ENCODE measurements at places on chromosomes 6 and 20.

- no peak for DNase-seq
These were observed 14.8 kb upstream of the CEP162 start for GRCh38 chr6:84242265-84242664.

DNA sequence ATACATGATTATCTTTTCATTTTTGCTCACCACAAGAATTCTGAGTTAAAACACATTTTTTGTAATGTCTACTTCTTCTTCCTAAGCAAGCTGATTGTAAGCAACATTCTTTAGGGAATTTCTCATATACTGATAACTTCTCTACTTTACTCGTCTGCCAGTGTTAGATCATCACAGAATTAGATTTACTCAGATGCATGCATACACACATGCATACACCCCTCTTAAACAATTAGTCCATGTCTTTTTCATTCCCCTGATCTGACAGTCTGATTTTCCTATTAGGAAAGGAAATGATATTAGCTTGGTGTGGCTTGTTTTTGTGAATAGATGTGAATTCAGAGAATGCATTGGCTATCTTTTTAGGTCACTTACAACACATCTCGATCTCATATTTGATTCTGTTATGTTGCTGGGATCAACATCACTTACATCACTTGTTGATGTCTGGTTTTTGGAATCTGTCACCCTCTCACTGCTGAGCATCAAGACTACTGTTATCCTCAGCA, 91.4 kb downstream of the FIG4 start:
- DNase-seq, result no peak

- DNase-seq, result peak; percentile 44
These were observed 26.2 kb downstream of the CYP39A1 start for GRCh38 chr6:46626228-46626909.

DNA sequence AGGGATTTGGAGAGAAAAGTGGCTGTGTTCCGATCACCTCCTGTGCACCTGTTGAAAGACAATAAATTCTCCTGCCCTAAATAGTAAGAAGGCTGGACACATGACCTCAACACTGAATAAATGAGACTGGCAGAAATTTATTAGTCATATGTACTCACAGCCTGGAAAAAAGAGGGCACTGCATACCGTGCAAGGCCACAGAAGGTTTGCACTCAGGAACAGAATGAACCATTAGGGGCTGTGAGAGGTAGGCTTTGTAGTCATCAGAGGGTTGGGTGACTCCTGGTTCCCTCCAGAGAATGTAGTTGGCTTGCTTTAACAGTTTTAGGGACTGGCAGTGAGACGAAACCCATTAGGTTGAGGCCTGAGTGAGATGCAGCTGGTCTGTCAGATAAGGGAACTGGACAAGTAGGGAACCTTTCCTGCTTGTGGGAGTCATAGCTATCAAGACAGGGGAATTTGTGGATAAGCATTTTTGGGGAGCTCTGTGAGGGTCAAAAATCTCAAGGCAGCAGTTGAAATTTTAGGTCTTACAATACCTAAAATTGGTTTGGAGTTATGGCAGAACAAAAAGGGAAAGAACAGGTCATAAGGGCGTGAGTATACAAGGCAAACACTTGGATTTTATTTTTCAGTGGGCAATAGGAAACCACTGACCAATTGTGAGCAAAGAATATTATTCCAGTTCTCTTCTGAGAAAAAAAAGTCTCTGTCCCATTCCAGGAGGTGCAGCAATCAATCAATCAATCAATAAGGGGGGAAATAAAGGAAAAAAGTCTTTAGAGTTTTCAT, 67.9 kb upstream of the BTN3A2 start:
- DNase-seq, result peak; percentile 74

DNA sequence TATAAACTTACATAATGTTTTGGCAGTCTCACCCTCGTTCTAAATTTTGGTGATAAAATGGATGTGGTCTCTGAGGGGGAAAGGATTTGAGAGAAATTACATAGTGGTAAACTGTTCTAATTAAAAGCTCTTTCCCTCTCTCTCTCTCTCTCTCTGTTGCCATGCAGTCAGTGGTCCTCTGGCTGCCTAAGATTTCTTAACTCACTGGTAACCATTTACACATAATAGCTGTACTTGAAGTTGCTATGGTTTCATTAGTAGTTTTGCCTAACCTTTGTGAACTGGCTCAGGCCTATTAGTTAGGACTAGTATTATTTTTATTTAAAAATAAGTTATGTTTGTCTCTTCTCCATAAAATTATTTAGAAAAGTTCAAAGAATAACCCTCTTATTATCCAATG, 42.0 kb downstream of the MAPK14 start:
- peak; percentile 40 for DNase-seq

DNA sequence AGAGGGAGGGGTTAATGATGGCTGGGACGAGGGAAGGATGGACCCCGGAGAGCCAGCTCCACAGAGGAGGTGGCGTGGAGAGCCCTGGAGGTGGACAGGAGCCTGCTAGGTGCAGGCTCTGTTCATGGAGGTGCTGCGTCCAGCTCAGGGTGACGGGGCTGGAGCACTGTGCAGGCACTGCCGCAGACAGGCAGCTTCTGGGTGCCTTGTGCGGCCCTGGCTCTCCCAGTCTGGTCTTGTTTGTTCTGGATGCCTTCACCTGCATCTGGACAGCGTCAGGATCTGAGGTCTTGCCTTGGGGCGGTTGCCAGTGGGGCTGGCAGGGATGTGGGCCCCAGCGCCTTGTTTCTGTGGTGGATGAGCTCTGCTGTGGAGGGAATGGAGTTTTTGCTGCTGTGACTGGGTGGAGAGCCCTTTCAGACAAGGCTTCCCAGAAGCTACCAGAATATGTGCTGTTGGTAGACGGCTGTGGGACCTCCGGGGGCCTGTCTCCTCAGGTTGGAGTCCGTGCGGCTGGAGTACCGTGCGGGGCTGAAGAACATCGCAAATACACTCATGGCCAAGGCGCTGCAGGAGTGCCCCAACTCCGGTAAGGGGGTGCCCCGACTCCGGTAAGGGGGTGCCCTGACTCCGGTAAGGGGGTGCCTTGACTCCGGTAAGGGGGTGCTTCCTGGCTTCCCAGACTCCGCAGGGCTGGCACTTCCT, 7.8 kb upstream of the C20orf204 start:
- DNase-seq, result no peak

DNA sequence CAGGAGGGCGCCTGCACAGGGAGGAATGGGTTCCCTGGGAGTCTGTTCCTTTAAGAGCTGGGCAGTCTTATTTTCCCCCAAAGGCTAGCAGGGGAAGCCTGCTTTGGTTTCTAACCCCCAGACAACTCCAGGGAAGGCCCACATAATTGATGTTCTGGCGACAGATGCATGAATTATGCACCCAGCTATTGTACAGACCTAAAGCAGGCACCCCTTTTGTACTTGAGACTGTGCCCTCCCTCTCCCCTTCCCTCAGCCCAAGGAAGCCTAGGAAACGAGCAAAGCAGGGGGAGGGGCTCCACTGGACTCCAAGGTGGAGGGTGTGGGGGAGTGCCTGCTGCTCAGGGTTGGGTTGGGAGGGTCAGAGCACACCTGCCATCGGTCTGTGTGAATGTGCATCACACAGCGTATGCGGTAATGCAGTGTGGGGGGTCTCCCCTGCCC, 102.1 kb downstream of the KCNB1 start:
- DNase-seq, result no peak

DNA sequence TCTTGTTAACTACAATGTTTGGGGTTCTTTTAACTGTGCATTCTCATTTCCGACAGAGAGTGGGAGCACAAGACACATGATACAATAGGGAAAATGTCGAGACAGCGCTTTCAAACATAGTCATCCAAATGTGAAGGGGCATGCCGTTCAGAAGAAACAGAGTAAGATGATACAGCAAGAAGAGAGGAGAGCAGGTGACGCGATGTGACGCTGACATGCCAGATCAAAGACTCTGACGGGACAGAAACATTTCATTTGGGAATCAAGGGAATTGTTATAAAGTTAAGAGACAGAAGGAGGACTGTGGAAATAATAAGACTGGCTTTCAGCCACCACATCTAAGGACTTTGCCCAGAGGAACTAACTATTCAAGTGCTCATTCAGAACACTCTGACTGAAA, 117.4 kb downstream of the FAXC start:
- no peak for DNase-seq

DNA sequence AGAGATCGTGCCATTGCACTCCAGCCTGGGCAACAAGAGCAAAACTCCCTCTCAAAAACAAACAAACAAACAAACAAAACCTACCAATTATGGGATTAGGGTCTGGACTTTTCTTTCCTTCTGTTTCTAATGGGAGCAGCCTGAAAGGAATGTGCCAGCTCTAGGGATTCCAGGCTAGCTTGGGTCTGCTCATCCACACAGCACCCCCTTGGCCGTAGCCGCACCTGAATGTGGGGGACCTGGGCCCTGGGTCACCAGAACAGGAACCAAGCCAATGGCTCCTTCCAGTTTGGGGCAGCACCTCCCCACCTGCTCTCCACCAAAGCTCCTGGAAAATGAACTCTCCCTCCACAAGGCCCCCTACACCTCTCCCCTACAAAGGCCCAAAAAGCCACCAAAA, 6.7 kb downstream of the CTSZ start:
- DNase-seq, result no peak

DNA sequence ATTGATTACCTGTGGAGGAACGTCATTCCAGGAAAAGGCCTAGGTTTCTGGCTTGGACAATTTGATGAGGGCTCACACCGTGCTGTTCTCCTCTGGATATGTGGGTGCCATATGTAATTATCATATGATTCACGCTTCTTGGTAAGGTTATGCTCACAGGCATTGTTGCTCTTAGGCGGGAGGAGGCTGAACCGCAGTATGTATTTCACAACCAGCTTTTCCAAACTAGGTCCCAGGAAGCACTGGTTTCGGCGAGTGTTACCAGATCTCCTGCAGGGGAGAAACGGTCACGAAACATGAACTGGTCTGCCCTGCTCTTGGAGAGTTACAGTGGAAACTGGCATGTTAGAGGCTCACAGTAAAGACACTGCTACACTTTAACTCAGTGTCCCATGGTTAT, 793 bp upstream of the FAM50B start:
- DNase-seq, result peak; percentile 21

- DNase-seq, result no peak
These were observed 127.5 kb upstream of the SCGN start for GRCh38 chr6:25524542-25524941.

DNA sequence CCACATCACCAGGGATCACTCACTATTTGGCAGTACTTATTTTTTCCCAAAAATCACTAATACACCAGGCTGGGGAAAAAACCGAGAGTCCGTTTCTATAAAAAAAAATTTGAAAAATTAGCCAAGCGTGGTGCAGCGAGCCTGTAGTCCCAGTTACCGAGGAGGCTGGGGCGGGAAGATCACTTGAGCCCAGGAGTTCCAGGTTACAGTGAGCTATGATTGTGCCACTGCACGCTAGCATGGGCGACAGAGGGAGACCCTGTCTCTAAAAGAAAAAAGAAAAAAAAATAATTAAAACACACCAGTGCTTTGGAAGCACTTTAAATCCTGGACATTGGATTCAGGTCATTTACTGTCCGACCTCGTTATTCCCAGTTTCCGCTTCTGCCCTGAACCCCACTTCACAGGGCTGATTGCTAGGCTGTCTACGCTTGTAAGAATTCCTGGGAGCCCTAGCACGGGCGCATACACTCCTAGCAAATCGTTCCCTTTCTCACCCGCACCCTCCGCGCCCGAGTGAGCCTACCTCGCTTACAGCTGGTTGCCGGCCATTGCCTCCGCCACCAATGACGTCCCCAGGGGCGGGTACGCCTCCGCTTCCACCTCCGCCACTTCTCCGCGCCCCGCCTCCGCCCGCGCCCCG, at the start of gene TPMT:
TPMT (minus strand) TSS at position 571 of the 643 bp plus-strand sequence. CDS start 5,950 bp downstream, outside the sequence.
- no peak for DNase-seq

GRCh38 chr6:49980898-49981297, 11.5 kb upstream of the DEFB113 start:
- peak; percentile 55 for DNase-seq

GRCh38 chr20:18986146-18986830, 172.7 kb downstream of the SCP2D1 start:
- DNase-seq, result no peak

DNA sequence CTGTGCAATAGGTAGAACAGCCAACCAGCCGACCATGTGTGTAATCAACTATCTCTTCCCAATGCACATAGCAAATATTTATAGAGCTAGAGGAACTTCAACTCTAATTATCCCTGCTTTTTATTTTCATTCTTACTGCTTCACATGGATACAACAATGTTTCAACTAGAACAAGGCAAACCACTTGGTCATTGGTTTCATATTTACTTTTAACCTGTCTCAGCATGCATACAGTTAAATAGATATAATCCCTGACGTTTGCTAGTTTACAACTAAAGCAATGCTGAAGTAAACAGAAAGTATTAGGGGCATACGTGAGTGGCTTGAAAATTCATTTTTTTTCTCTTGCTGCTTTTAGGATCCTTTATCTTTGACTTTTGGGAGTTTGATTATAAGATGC, 318.5 kb upstream of the MAP3K7 start:
- no peak for DNase-seq

DNA sequence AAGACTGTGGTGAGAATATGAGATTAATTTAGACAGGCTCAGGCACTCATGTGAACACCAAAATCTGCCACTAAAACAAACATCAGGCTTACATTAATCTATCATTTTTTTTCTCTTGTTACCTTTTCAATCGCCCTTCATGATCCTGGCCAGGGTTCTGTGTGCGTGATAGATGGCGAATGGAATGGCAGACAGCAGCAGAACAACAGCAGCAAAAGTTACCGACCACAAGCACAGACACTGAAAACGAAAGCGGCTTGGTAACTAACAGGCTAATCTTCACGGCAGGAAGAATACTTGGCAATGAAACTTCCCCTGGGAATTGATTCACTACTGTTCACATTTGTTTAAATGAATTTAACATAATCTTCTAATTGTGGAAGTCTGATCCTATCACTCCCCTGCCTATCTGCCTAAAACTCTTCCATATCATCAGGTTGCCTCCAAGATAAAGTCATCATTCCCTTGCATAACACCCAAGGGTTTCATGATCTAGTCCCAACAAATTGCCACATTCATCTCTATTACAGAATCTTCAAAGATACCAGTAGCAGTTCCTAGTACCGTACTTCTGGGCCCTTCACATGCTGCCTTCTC, 28.7 kb downstream of the PTPRK start:
- peak; percentile 72 for DNase-seq

DNA sequence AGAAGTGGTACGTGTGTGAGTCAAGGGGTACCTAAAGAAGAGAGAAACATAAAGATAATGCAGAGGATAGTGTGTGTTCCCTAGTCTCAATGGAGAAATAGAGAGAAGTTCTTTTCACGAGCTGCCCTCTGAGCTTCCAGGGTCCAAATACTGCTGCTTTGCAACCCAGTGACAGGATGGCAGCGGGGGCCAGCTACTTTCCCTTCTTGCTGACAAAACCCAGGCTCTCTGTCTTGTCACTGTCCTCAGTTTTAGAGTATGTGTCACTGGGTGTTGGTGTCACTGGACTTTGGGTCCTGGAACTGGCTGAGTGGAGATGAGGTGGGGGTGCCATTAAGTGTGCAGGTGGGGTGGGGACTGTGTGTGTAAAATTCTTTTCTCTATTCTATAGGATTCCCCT, 265.6 kb downstream of the CDC5L start:
- no peak for DNase-seq

DNA sequence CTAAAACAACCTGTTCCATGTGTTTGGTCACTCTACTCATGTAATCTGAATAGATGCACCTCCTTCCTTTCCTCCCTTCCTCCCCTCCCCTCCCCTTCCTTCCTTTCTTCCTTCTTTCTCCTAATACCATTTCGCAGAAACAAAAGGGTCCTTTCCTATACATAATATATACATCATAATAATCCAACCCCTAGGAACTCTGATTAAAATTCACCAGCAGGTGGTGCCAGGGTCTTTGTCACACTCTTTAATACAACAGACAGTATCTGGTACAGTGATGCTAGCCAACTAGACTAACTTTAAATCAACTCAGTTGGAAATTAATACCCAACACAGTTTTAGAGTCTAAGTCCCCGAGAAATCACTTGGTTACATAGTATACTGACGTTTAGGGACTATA, 181.2 kb upstream of the SHLD1 start:
- DNase-seq, result peak; percentile 58

GRCh38 chr6:130697995-130698535, 129.1 kb upstream of the SMLR1 start:
- DNase-seq, result peak; percentile 73
